ENCODE measurements at places on chromosomes 2 and 18.

DNA sequence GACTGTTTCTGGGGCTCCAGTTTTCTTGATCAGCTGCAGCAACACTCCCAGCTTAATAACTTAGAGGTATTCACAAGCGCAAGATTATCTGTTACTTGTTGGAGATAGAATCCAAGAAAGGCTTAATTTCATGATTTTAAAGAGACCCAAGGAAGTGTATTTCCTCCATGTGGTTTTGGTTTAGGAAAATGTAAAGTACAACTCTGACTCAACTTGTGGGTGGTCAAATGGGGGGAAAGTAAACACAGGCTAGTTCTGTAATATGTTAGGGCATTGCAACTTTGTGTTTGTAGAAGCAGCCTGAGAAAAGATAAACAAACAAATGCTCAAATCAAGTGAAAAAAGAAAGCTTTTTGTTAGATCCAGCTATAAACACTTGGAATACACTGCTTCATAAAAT lies 90.1 kb upstream of the COL3A1 start:
- DNase-seq, result no peak

DNA sequence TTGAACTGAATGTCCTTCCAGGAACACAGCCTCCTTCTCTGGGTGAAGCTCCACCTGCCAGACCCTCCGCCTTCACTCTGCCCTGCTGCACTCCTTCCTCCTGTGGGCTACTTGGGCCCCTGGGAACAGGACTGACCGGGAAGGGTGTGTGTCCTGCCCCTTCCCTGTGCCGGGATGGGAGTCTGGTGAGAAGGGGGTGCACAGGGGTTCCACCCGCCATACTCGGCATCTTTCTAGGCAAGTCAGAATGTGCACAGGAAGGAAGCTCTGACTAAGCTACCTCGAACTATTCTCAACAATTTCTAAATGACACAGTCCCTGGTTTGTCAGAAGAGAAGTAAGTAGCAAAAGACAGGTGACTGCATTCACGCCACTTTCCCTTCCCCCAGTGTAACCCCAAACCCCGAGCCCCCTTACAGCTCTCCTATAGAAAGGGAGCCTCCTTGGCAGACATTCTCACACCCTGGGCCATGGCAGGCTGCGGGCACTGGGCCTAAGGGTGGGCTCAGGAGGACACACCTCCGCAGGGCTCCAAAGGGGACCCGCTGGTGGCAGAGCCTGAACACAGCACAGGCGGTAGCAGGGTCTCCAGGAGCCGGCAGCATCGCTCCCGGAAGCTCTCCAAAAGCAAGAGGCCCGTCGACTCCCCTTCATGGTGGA lies 184.1 kb downstream of the HDAC4 start:
- peak; percentile 53 for DNase-seq

DNA sequence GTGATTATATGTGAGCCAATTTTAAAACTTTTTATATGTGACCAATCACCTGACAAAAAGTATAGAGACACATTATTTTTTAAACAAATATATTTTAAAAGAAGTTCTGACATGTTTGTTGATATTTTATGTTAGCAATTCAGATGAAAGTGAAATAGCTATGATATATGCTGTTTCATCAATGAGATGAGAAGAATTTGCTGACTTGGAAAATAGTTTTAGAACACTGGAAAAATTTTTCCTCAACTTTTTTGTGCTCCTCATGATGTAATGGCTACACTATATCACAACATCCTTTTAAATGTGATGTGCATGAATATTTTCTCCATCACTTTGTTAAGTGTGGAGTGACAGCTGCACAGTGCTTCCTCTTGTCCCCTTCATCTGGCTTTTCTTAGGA lies 434.0 kb downstream of the PLCL1 start:
- DNase-seq, result no peak

- DNase-seq, result no peak
These were observed 38.2 kb downstream of the TFCP2L1 start for GRCh38 chr2:121246704-121247255.

DNA sequence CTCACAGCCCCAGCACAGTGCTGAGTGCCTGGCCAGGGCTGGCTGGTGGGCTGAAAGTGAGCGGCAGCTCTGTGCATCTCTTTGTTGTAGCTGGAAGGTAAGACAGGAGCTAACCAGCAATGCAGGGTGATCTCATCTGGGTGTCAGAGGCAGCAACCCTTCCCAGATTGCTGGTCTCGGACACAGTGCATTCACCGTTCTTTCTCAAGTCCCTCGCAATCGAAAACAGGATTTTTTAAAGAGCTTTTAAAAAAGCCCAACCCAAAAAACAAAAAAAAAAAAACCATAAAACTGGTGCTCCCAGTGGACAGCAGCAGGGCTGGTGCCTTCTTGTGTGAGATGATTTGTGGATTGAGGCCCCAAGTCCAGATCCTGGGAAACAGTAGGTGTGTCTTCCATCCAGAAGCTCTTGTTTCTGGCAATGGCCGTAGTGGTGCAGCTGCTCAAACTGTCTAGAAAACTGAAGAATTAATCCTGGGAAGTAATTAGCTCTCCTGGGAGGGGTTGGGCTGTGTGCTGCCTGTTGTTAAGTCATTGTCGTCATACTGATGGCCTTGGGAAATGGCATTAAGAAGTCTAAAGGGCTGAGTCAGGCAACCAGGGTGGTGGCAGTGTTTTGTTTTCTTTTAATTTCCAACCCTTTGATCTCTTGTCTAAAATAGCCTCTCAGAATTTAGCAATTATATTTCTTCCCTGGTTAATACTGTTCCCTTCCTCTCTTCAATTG lies 156.7 kb downstream of the KLHL29 start:
- no peak for DNase-seq

DNA sequence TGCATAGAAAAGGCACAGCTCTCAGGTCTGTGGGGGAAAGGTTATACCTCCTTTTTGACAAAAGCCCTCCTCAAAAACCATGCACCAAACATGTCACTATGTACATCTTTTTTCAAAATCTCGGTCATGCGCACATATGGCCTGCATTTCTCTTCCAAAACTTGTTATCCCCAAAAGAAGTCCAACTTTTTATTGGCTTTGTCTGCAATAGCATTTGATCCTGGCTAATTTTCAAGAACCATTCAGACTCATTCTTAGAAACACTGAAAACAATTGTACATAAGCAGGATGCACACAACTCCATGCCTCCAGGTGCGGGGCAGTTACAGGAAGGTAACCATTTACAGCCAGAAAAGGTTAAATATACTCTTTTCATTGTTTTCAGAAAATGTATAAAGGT lies 21.9 kb downstream of the SERTAD2 start:
- DNase-seq, result no peak

- DNase-seq, result no peak
These were observed 22.9 kb downstream of the SOCS6 start for GRCh38 chr18:70311726-70312125.

GRCh38 chr2:86487062-86487461 lies 45.9 kb downstream of the KDM3A start:
- no peak for DNase-seq

GRCh38 chr2:109177635-109178034 lies 48.6 kb downstream of the SH3RF3 start:
- no peak for DNase-seq

DNA sequence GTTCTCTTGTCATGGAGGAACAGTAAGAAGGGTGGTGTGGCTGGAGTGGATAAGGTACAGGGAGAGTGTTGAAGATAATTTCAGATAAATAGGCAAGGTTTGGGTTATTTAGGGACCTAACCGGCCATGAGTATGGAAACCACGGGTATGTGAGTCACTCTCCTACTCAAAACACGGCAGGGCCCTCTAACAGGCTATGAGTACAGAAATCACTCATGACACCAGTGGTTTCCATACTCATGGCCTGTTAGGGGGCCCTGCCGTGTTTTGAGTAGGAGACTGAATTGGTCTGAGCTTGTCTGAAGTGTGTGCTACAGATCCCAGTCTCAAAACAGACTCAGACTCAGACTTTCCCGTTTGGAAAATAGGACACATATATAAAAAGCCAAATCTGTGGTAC lies 428.4 kb upstream of the HNMT start:
- no peak for DNase-seq

GRCh38 chr18:33605250-33605649 lies 27.2 kb downstream of the ASXL3 start:
- DNase-seq, result no peak

DNA sequence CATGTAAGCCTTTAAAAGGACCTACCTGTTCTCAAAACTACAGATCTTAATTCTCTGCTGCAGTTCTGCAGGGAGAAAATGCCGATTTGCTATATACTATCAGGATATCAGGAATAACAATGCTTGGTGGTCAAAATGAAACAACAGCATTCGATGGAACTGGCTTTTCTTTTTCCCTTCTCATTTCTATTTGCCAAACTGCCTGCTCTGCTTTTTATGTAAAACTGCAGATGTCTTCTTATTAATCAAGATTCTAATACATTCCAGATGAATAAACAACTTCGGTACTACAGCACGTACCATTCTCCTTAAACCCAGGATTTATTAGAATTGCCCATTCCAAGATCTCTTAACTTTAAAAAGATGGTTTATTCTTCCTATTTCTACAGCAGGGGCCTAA lies 100.9 kb downstream of the ZNF521 start:
- no peak for DNase-seq

DNA sequence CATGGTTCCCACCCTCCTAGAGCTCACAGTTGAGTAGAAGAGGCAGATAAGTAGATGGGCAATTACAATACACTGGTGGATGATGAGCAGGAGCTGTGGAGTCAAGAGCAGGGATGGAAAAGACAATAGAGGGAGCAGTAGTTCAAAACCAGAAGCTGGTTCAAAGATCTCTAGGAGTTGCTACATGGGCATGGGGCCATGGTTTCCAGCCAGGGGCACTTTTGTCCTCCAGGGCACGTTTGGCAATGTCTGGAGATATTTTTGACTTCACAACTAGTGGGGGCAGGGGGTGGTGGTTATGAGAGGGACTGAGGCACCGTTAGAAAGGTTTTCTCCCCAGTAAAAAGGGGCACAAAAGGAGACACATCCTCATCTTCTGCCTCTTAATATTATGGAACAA lies 236.0 kb downstream of the DYSF start:
- no peak for DNase-seq

DNA sequence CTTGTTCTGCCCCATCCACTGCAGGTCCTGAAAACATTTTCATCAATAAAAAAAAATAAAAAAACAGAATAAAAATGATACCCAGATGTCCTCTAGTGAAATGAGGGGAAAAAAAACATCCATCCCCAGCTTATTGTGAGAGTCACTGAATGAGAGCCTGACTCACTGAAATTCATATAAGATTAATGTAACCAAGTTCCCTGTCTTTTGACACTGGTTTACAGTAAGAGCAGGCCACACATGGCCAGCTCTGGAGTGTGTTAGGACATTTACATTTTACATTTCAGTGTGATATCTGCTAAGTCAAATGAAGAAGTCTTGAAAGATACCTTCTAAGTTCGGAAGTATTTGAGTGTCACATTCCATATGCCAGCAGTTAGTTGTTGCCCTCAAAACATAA lies 21.1 kb upstream of the IL18R1 start:
- DNase-seq, result no peak

DNA sequence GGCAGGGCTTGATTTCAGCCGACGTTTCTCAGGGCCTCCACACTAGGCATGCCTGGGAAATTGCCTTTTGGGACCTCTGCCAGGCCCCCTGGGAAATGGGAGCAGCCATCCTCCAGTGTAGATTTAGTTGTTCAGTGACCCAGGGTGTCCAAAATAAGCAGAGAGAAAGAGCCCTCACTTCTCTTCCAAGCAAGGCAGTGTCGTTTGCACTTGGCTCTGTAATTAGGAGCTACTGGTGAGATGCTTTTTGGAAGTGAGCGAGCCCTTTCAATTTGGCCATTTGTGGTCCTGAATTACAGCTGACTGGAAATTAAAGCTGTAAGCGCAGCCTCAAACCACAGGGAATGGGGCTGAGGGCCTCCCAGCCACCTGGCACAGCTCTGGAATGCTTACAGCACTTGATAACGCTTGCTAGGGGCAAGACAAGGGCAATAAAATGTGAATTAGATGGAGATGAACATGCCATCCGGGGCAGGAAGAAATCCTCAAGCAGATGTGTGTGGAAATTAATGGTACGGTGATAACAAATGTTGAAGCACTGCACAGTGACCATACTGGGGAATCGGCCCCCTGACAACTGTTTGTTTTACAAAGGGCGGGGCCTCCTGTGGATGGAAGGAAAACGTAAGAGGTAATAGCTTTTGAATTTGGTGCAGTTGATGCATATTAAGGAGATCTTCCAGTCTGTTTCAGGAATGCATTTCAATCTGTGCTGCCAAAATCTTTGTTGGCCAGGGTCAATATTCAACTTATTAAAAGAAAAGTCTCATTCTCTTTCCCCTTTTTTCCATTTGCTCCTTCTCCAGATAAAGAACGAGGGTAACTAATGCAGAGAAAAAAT lies 173.1 kb downstream of the UXS1 start:
- no peak for DNase-seq

DNA sequence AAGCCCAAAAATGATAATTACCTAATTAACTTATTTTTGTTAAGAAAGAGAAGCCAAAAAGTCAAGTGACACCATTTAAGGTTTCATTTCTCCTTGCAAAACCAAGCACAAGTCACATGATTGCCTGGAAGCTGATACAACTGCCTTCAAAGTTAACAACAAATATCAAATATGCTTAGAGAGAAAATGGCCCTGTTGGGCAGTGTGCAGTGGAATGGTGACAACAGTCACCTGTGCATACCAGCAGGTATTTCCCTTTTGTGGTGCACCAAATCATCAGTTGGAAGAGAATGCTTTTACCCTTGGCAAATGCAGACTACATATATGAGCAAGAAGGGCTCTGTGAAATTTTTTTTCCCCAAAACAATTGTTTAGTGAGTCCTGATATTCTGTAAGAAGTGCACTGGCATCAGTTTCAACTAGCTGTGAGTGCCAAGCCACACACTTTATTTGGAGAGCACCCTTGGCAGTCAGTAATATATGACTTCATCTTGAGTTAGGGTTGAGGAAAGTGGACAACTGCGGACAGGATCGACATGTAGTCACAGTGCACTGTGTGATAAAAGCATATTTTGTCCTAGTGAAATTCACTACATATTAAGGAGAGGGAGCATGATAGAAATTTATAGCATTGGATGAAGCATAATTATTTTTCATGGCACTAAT lies 74.9 kb upstream of the DOCK10 start:
- DNase-seq, result no peak

DNA sequence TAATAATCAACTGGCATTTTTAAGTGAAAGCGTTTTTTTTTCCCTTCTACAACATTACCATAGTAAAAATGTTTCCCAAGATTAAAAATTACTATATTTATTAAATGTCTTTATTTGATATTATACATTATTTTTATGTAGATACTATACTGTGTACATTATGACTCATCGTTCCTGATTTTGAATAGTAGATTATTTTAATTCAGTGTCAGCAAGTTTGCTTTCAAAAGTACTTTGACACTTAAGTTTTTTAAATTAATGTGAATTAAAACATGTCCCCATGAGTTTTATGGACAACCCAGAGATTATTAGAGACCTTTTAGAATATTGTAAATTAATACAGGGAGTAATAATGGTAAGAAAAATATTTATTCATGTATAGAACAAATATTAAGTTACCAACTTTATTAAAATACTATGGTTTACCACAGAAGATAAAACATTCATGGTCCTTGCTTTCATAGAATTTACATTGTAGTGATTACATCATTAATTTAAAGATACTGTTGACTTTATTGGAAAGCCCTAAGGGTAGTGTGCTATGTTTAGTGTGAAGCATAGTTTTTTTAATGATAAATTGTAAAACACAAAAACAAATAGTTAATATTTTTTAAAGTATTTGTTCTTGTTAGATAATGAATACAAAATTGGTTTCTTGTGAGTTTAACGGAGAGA lies 21.9 kb downstream of the DYNC1I2 start:
- DNase-seq, result no peak

Measured in stimulated activated CD4-positive, alpha-beta T cell treated with anti-CD3 and anti-CD28 coated beads, Interleukin-15, amount 100 ng/mL, for 24 hours (primary cell).